ENCODE measurements at places on chromosomes 7 and 10.

DNA sequence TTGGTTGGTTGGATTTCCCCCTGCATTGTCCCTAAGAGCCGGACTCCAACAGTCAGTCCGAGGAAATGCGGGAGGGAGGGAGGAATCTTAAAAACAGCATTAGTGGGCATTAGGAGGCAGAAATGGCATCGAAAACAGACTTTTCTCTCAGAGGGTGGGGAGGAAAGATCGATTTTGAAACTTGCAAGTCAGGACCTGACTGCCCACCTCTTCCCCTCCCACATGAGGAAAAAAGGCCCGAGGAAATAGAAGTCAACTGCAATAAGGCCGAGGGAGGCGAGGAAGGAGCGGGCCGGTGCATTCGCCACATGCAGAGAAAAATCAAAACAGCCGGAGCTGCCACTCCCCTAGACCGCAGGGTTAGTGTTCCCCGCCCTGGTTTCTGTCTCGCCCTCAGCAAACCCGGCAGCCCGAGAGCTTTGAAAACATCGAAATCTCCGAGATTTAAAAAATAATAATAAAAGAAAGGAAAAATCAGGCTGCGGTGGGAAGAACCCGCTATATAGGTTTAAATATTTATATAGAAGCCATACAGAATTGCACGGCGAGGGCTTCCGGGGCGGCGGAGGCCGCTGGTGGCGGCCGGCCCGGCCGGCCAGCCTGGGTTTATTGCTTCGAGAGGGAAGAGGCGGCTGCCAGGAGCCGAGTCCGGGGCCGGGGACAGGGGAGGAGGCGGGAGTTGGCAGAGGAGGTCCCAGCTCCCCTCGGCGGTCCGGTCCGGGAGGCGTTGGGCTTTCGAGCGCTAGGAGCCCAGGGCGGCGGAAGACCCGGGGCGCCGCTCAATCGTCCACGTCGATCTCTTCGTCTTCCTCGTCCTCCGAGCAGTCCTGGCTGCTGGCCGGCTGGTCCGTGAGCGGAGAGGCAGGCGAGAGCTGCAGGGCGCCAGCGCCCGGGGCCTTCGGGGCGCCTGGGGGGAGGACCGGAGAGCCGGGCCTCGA, 2.5 kb downstream of the LBX1 start:
- H3K27me3 ChIP-seq, result peaks cover 78% of the 10 kb centered on the region
- peak overlapping the region; percentile 82 for H3K27ac ChIP-seq
- DNase-seq, result no peak
- peaks cover 13% of the 10 kb centered on the region for H3K4me1 ChIP-seq

DNA sequence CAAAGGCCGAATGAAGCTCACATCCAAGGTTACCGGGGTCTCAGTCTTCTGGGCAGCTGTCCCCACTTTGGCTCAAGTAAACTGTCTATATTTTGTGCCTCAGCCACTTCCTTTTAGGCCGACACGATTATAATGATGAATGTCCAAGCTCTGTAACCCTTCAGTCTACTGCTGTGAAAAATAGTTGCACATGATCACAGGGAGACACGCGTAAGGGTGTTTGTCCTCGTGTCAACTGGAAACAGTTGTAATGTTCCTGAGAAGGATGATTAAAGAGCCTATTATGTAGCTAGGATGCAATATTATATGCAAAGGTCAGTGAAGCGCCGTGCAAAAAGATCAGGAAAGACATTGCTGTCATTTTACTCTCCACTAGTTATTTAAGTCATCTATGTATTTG, 559.9 kb downstream of the SDK1 start:
- H3K4me1 ChIP-seq, result no peaks in the 10 kb centered on the region
- no peak overlapping the region for H3K4me3 ChIP-seq
- H3K27me3 ChIP-seq, result no peaks in the 10 kb centered on the region
- no peak overlapping the region for H3K27ac ChIP-seq
- no peak for DNase-seq
- no peaks in the 10 kb centered on the region for H3K36me3 ChIP-seq

DNA sequence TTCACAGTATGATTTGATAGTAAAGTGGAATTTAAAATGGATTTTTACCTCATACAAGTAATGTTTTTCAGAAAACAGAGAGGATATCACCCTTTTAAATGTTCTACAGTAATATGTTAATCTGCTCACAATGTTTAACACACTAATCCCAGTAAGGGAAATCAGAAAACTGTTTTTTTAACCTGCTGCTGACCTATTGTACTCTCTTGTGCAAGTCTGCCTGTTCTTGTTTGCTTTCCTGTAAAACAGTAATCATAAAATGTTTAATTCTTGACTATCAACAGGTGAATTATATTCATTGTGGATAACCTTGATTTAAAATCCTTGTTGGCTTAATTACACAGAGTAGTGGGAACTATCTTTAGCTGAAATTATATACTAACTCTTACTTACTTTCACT, 126.4 kb downstream of the GNAT3 start:
- H3K4me1 ChIP-seq, result no peaks in the 10 kb centered on the region
- DNase-seq, result no peak
- no peak overlapping the region for H3K4me3 ChIP-seq

DNA sequence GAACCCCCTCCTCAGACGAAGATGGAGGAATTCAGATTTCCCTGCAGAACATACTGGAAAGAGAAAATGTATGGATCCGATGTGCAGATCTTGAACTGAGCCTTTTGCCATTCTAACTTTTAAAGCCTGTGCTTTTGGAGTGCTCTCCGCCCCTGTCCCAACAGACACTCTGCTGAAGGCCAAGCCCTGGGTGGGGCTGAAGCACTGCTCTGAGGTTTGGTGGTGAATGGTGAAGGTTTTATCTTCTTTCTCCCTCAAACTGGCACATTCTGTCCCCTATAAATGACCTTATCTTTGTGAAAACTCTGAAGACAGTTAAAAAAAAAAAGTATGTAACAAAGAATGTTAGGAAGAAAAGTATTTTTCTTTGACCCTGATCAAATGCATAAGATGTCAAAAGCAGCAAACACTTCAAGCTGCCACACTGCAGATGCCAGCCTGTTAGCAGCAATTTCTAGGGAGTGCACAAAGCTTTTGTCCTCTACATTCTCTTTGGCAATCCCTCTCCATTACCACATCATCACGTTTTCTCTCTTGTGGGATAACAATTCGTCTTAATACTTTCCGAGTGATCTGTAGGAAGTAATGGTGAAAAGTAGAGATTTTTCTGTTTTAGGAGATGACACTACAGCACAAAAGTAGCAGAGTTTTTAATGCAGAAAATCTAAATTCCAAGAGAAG, 137.3 kb upstream of the CCDC6 start:
- H3K4me1 ChIP-seq, result no peaks in the 10 kb centered on the region
- DNase-seq, result no peak
- no peak overlapping the region for H3K27ac ChIP-seq
- H3K36me3 ChIP-seq, result no peaks in the 10 kb centered on the region

- H3K4me3 ChIP-seq, result no peak overlapping the region
- no peak overlapping the region for H3K27ac ChIP-seq
- H3K27me3 ChIP-seq, result no peaks in the 10 kb centered on the region
- H3K36me3 ChIP-seq, result no peaks in the 10 kb centered on the region
These were observed 573.0 kb upstream of the PCDH15 start for GRCh38 chr10:55374060-55374459.

DNA sequence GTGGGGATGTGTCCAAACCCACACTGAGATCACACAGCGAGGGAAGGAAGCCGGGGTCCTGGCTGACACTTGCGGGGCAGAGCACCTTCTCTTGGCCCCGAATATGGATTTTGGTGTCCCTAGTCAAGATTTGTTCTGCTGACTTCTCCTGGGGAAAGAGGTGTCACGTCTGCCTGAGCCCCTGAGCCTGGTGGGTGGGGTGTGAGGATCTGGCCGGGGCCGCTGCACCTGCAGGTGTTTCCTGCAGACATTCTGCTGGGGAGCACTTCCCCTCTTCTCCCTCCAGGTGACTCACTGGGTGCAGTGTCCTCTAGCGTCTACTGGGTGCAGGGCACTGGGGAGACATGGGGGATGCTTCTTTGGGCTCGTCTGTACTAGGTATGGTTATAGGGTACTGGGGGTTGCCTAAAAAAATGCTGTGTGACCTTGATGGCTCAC, 99.2 kb downstream of the GRK5 start:
- peak overlapping the region; percentile 99 for H3K27ac ChIP-seq
- DNase-seq, result peak; percentile 67
- peaks cover 3% of the 10 kb centered on the region for H3K27me3 ChIP-seq
- H3K4me1 ChIP-seq, result peaks cover 58% of the 10 kb centered on the region

- DNase-seq, result no peak
- no peaks in the 10 kb centered on the region for H3K36me3 ChIP-seq
- H3K27me3 ChIP-seq, result peaks cover 59% of the 10 kb centered on the region
- no peaks in the 10 kb centered on the region for H3K4me1 ChIP-seq
- H3K27ac ChIP-seq, result no peak overlapping the region
- H3K4me3 ChIP-seq, result no peak overlapping the region
These were observed 6.3 kb upstream of the RHOBTB1 start for GRCh38 chr10:60950300-60950699.

DNA sequence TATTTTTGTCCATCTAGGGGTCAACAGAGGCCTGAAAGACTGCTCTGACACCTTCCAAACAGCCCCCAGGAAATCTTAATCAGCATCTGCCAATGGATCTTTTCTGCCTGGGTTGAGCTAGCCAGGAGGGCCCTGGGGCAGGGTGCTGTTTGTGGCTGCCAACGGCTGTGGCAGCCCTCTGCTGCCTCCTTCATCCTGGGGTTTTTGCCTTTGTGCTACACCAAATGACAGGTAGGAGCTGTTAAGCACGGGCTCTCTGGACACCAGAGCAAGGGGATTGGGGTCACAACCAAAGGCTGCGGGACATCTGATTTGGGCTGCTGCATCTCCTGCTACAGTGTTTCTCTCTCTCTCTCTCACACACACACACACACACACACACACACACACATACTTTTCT, 2.0 kb upstream of the KIAA1217 start:
- DNase-seq, result no peak
- no peak overlapping the region for H3K27ac ChIP-seq
- no peak overlapping the region for H3K4me3 ChIP-seq
- H3K36me3 ChIP-seq, result no peaks in the 10 kb centered on the region
- H3K27me3 ChIP-seq, result peaks cover 40% of the 10 kb centered on the region
- peaks cover 15% of the 10 kb centered on the region for H3K4me1 ChIP-seq

- no peak for DNase-seq
- no peaks in the 10 kb centered on the region for H3K36me3 ChIP-seq
- H3K27me3 ChIP-seq, result peaks cover 56% of the 10 kb centered on the region
- peaks cover 8% of the 10 kb centered on the region for H3K4me1 ChIP-seq
- no peak overlapping the region for H3K27ac ChIP-seq
These were observed 18.4 kb downstream of the NKX2-3 start for GRCh38 chr10:99551158-99551557.

All from T-helper 2 cell treated with Interferon-gamma antibody and Interleukin-4, amounts not matched to agents 5 μg/mL and 100 μg/mL, for 36 hours (primary cell).